ENCODE measurements at places on chromosomes 16 and 17. TPM values are rescaled to one million over a fixed set of nuclear protein-coding genes. Genes with fewer than 3 reads are reported as not detected.
A peak's percentile ranks its signal among the peaks of the same experiment; 100 is the strongest.

- no peaks in the 10 kb centered on the region for H3K4me1 ChIP-seq
- DNase-seq = no peak
- H3K4me3 ChIP-seq = no peak within 1 kb of the TSS
- H3K27ac ChIP-seq = no peak within 1 kb of the TSS
These were observed at the start of gene OTOP3 for GRCh38 chr17:74935585-74936469. OTOP3 (plus strand) TSS chr17:74935898; CDS start chr17:74935922, 24 bp downstream.

- DNase-seq = no peak
- H3K4me3 ChIP-seq = peak overlapping the region; percentile 66
- peak overlapping the region; percentile 84 for H3K27ac ChIP-seq
- H3K4me1 ChIP-seq = peaks cover 71% of the 10 kb centered on the region
These were observed 3.7 kb upstream of the BANP start for GRCh38 chr16:87947356-87948118.

- DNase-seq = no peak
- H3K27ac ChIP-seq = no peak overlapping the region
- peaks cover 72% of the 10 kb centered on the region for H3K36me3 ChIP-seq
- H3K4me1 ChIP-seq = peaks cover 12% of the 10 kb centered on the region
These were observed 8.7 kb downstream of the CCDC47 start for GRCh38 chr17:63764716-63765115.

GRCh38 chr17:50986989-50987660 is 121.0 kb upstream of the TOB1 start:
- H3K27me3 ChIP-seq = no peaks in the 10 kb centered on the region
- H3K4me1 ChIP-seq = peaks cover 13% of the 10 kb centered on the region
- H3K27ac ChIP-seq = no peak overlapping the region
- DNase-seq = no peak
- H3K4me3 ChIP-seq = no peak overlapping the region

- peak; percentile 59 for DNase-seq
- 0 out of 2 replicates have a peak, but pooled peaks cover 7% of the 10 kb centered on the region for H3K4me1 ChIP-seq
- no peak overlapping the region for H3K4me3 ChIP-seq
These were observed 24.3 kb downstream of the POLR3E start for GRCh38 chr16:22321340-22322001.

GRCh38 chr17:40110026-40110845 is 9.8 kb upstream of the NR1D1 start:
- no peaks in the 10 kb centered on the region for H3K27me3 ChIP-seq
- no peaks in the 10 kb centered on the region for H3K36me3 ChIP-seq
- peak overlapping the region; percentile 7 for H3K27ac ChIP-seq
- DNase-seq = no peak
- H3K4me3 ChIP-seq = no peak overlapping the region

Gene ABI3
- total RNA-seq = not detected

DNA sequence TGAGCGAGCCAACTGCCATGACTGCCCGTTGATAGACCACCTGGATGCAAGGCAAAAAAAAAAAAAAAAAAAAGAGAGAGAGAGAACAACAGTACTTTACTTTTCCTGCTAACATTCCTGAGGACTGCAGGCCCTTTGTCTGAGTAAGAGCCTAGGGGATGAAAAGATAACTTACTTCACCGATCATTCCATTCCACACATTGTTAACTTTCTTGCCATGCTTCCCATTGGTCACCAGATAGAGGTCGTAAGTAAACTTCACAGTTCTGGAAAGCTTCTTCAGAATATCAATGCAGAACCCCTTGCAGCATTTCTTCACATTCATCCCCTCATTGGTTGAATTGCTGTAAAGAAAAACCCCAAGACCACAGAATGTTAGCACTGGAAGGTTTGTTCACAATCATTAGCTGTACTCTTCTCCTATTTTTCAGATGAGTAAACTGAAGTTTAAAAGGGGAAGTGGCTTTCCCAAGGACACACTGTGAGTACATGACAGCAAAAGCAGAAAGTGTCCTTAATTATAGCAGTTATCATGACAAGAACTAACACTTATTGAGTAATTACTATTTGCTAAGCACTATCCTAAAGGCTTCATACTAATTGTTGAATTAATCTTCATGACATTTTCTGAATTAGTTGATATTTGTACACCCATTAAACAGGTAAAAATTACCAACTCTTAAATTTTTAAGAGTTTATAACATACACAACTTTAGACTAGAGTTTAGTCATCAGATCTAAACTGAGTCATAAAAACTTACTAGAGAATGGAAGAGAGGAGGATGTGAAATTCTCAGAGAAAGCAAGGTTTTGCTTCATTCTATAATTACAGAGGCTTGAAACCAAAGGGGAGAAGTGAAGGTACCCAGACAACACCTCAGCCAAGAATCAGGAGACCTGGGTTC is 341.2 kb downstream of the GRIN2A start:
- H3K27ac ChIP-seq = no peak overlapping the region
- H3K4me1 ChIP-seq = no peaks in the 10 kb centered on the region
- H3K27me3 ChIP-seq = no peaks in the 10 kb centered on the region
- DNase-seq = no peak
- H3K4me3 ChIP-seq = no peak overlapping the region

GRCh38 chr17:44775838-44776621 is 17.2 kb downstream of the ADAM11 start:
- H3K4me3 ChIP-seq = peak overlapping the region; percentile 64
- no peak overlapping the region for H3K27ac ChIP-seq
- H3K4me1 ChIP-seq = peaks cover 43% of the 10 kb centered on the region
- H3K36me3 ChIP-seq = no peaks in the 10 kb centered on the region
- DNase-seq = peak; percentile 32

Gene ASGR1
- 156 TPM for total RNA-seq

GRCh38 chr17:78986048-78986648 is 6.4 kb upstream of the LGALS3BP start:
- peak; percentile 43 for DNase-seq
- H3K27me3 ChIP-seq = no peaks in the 10 kb centered on the region
- H3K4me1 ChIP-seq = peaks cover 32% of the 10 kb centered on the region
- peak overlapping the region; percentile 19 for H3K27ac ChIP-seq
- H3K4me3 ChIP-seq = peak overlapping the region; percentile 61

- peak; percentile 23 for DNase-seq
- no peak overlapping the region for H3K27ac ChIP-seq
- no peaks in the 10 kb centered on the region for H3K36me3 ChIP-seq
- H3K4me3 ChIP-seq = no peak overlapping the region
- H3K27me3 ChIP-seq = no peaks in the 10 kb centered on the region
- H3K4me1 ChIP-seq = no peaks in the 10 kb centered on the region
These were observed 409.4 kb upstream of the ERCC4 start for GRCh38 chr16:13510425-13511151.

DNA sequence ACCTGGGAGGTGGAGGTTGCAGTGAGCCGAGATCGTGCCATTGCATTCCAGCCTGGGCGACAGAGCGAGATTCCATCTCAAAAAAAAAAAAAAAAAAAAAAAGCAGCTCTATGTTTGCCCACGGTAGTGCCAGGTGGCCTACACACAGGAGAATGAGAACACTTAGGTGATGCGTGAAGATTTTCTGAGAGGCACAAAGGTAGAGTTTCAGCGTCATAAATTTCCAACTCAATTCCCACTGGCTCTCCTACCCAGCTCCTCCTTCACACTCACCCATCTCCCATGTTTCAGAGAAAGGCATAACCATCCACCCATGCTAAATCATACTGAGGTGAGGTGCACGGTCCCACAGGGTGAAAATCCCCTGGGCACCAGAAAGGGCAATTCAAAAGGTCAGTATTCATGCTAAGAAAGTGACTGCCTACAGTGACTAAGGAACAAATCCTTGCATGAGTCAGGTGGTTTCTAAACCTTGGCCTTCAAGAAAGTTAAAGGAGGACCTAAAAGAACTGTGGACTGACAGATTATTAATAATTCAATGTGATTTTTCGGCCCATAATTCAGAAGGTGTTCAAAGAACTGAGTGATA is 4.8 kb downstream of the DCAKD start:
- H3K4me3 ChIP-seq = no peak overlapping the region
- H3K27me3 ChIP-seq = no peaks in the 10 kb centered on the region
- peaks cover 69% of the 10 kb centered on the region for H3K4me1 ChIP-seq
- peak overlapping the region; percentile 52 for H3K27ac ChIP-seq
- DNase-seq = no peak

Gene TMED6
- total RNA-seq = 6.4 TPM

GRCh38 chr16:6200861-6201260 is 1103.3 kb upstream of the EEF2KMT start:
- no peak overlapping the region for H3K4me3 ChIP-seq
- no peaks in the 10 kb centered on the region for H3K27me3 ChIP-seq
- no peak for DNase-seq
- no peaks in the 10 kb centered on the region for H3K36me3 ChIP-seq

Gene CALB2
- 0.22 TPM for total RNA-seq

All from HepG2 (cell line).